ENCODE measurements at places on chromosomes 3 and 15. TPM values are rescaled to one million over a fixed set of nuclear protein-coding genes. Genes with fewer than 3 reads are reported as not detected.

- no peak for DNase-seq
These were observed 29.7 kb downstream of the CRYGS start for GRCh38 chr3:186514296-186515002.

DNA sequence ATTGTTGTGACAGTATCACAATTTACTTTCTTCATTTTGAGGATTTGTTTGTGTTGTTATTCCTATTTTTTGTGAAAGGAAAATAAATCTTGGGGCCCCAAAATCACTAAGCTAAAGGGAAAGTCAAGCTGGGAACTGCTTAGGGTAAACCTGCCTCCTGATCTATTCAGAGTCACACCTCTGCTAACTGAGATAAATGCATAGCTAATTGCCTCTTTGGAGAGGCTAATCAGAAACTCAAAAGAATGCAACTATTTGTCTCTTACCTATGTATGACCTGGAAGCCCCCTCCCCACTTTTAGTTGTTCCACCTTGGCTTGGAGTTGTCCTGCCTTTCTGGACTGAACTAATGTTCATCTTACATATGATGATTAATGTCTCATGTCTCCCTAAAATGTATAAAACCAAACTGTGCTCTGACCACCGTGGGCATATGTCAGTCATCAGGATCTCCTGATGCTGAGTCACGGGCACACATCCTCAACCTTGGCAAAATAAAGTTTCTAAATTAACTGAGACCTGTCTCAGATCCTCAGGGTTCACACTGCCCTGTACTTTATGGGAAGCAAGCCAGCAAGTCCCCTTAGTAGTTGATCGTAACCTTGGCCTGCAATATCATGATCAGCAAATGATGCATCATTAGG, 523.2 kb upstream of the GOLIM4 start:
- no peak for DNase-seq

The CP gene
- total RNA-seq, result 13.7 TPM

DNA sequence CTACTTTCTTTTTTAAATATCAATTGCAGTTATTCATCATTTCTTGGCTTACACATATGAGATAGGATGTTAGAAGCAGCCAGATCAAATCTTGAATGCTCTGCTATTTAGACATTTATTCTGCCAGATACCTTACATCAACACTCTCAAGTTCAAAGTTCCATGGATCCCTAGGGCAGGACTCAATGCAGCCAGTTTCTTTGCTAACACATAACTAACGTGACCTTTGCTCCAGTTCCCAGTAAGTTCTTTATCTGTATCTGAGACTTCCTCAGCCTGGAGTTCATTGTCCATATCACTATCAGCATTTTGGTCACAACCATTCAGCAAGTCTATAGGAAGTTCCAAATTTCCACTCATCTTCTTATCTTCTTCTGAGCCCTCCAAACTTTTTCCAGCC, 939.9 kb downstream of the VGLL3 start:
- no peak for DNase-seq

- DNase-seq, result no peak
These were observed 33.3 kb downstream of the PEAK1 start for GRCh38 chr15:77386626-77387025.

The NR2F2 gene
- 213 TPM for total RNA-seq

DNA sequence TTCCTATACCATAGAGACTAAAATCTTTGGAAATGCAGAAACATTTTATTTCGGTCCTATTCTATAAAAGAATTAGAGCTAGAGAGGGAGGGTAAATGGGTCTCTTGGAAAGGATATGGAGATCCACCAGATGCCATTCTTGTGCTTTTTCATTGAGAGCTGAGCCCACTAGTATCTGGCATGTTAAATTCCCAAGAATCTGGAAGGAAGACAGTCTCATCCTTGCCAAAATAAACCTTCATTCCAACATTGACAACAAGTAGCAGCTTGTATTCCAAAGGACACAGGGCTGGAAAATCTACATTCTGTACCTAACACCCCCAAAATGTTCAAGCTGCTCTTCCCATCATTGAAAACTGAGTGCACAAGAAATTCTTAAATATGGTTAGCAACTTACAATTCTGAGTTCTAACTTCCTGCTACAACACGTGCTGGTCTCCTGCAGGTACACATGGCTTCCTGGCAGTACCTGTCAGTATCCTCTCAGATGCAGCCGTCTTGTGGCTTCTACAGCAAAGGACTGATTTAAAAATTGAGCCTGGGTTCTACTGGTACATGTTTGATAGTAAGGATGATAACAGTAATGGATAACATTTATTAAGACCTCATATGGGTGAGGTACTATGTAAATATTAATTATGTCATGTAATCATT, 348.1 kb downstream of the SV2B start:
- no peak for DNase-seq

- DNase-seq, result no peak
These were observed 323.0 kb upstream of the CDIN1 start for GRCh38 chr15:36256404-36256807.

- no peak for DNase-seq
These were observed 123.8 kb downstream of the TIGIT start for GRCh38 chr3:114417675-114418074.

Measured in posterior vena cava (tissue), 2 donors.